Muscle of arm (tissue), 14 donors: ENCODE measurements at places on chromosomes 12 and 14.

- no peak for DNase-seq
These were observed 353.7 kb downstream of the LRIG3 start for GRCh38 chr12:58566599-58566998.

DNA sequence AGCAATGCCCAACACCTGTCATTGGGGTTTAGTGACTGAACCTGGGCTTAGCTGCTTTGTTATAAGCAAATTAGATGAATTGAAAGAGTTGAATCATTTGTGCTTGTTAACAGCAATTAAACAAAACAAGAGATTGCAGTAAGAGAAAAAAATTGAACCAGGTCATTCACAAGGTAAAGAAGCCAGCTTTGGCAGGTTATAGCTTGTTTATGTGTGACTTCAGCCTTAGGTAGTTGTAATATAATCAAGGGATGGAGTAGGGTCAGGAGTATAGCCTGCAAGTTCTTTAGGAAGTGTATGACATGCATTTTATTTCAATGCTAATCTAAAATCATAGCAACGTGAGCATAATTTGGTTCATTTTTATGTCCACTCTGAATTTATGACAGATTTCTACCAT is 63.4 kb upstream of the PLEKHG3 start:
- DNase-seq: no peak

- DNase-seq: no peak
These were observed 308.7 kb upstream of the ATP2B1 start for GRCh38 chr12:90017316-90017715.

GRCh38 chr14:58814466-58814865 is 176.7 kb downstream of the DACT1 start:
- no peak for DNase-seq

DNA sequence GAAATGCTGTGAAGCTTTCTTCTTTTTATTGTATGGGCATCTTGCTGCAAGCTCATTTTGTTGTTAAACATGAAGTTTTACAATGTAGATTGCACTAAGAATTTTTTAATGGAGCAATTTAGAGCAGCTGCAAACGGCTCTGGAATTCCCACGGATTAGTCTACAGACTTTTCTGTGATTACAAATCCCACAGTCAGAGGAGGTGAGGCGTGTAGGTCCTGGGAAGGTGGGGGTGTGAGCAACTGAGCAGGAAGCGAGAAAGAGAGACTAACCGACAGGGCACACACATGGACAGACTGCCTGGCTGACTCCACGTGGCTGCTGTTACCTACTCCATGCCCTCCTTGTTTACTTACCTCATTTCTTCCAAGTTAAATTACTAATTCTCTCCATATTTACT is 348.5 kb downstream of the NPAS3 start:
- no peak for DNase-seq

- no peak for DNase-seq
These were observed 117.7 kb upstream of the RPL10L start for GRCh38 chr14:46769292-46769691.

DNA sequence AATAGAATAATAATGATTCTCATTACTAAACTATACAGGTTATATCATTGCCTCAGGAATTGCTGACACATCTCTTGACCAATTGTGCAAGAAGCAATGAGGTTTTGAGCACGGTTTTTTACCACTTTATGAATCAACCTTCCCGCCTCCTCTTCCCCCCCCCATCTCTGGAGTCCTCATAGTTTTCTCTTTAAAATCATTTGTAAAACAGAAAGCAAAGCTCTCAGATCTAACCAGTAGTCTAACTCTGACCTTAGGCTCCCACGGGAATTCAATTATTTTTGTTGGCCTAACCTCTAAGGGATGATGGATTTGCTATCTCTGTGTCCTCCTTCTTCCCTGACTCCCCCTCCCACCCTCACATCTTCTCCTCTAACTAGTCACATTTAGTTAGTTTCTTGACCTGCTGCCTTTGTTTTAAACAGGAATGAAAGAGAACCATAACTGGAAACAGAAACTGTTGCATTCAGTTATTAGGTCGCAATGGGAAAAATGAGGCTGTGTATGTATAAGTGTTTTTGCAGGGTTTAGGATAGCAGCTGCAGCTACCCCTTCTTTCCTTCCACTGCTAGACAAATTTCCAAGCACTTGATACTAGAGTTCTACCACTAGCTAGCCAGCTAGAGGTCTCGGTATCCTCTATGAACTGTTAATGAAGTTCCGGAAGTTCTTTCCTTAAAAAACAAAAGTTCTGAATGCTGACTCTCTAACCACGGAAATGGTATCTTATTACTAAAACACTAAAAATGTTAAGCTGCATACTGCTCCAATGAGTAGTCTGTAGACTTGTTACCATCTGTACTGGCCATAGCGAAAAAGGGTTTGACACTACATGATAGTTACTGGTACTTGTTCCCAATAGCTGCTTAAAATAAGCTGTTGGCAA is 65.4 kb downstream of the TAOK3 start:
- peak; percentile 7 for DNase-seq

- DNase-seq: no peak
These were observed 129.8 kb upstream of the KRR1 start for GRCh38 chr12:75641031-75641780.

DNA sequence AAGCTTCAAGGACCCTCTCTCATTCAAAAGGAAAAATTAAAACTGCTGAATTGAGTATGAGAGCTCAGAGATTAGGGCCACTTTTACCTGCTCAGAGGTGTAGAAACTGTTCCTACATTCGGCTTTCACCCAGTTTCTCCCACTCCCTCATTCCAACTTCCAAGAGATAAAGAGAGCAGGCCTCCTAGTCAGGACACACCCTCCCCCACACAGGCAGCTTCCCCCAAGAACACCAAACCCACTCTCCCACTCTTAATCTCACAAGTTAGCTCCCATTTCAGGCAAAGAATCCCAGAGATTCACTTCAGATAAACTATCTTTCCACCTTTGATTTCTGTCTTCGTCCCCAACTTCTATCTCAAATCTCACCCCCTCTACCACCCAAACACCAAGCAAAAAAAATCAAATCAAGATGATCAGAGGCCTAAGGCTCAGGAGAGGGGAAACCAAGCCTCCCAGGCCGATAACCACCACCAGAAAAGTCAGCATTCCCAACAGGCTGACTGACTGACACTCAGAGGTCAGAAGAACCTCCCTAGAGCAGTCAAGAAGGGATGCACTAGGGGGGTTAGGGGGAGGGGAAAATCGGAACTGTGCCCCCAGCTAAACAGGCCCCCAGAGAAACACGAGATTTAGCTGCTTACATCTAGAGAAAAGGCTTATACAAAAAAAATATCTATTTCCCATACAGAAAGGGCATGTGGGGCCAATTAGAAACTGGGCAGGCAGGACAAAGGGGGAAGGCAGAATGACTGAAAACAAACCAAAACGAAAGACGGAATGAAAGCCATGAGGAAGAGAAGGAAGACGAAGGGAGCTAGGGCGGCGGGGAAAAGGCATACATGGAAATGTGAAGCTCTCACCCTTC is 13.2 kb upstream of the CDH24 start:
- DNase-seq: no peak

DNA sequence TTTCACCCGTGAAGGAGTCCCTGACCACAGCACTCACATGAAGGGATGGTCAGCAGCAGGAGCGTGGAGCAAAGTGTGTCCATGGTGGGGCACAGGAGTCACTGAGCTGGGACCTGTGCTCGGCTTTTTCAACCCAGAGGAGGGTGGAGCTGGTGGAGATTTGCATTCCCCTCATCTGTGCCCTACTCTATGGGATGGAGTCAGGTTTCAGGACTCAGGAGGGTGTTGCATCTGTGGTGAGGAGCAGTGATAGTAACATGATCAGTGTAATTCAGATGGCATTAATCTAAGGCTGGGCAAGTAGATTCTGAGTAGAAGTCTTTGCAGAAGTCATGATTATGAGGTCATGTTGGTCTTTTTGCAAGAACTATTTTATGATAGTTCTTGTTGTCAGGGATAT is 511.9 kb downstream of the TMEM121 start:
- DNase-seq: no peak

DNA sequence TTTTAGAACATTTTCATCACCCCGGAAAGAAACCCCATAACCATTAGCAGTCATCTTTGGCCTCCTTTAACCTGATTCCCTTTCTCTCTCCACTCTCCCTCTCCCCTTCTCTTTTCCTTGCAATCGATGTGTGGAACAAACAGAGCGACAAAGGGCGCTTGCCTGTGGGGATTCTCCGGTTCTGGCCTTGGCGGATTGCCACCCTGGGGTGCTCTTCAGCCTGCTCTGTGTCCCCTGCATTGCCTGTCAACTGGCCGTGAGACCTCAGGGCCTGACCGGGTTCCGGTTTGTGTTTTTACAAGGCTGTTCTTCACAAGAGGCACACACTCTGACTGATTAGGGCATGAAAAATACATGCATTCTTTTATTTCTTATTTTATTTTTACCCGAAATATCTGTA is 27.8 kb downstream of the LRTM2 start:
- no peak for DNase-seq

- DNase-seq: peak; percentile 52
These were observed 112.5 kb downstream of the PRKD1 start for GRCh38 chr14:29815016-29815674.

DNA sequence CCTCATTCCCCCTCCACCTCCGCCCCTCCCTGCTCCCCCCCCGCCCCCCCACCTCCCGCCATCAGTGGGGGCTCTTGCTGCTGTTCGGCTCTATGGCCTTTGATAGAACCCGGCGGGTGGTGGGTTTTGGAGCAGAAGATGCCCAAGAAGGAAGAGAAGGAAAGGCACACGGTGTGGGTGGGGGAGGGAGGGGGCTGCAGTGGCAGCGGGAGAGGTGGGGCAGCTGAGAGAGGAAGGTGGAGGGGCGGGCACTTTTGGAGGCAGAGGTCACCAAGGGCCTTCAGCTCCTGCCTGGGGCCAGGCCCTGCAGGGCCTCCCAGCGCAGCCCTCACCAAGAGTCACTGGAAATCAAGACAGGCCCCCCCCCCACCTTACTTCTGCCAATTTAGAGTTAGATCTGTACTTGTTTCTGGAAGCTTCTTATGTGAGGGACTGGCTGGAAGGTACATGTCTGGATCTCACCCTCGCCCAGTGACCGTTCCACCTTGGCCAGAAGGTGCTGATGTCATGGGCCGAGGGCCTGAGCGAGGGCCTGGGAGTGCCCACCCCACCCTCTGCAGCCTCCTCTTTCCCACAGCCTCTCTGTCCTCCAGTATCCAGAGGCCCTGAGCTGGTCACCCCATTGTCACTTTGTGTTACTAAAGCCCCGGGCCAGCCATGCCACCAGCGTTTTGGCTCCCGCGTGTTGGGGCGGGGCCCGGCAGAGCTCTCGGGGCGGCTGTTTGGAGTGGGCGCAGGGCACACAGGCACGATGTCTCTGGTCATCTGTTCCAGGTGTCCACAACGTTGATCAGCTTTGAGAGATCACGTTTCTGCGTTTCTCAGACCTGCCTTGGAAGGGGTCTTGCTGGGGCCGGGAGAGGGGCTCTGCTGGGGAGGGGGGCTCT is 153.9 kb downstream of the KIF26A start:
- DNase-seq: no peak

DNA sequence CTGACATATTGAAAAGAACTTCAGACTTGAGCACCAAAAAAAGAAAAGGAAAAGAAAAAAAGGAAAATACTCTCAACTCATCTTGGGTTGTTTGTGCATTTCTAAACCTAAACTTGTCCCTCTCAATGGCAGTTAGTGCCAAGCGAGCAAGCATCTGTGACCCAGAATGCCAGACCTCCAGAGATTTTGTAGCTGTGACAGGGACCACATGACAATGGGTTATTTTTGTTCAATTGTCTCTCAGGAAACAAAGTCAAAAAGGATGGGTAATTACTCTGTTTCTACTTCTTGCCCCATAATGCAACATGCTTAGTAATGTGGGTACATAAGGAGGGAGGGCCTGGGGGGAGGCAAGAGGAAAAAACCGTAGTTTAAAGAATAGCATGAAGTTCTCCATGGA is 285.7 kb upstream of the RTL1 start:
- DNase-seq: no peak

DNA sequence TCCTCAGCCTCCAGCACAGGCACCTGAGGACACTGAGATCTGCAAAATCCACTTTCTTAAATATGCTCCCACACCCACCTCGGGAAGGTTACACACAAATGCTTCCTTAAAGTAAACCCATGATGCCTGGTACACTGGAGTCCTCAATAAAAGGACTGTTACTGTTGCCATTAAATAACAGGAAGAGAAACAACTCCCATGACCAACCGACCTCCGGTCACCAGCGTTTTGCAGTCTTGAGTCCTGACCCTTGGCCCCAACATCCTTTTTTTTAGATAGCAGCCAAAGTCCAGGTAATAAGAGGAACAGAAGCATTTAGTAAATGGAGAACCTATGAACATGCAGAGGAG is 42.4 kb downstream of the ITPK1 start:
- DNase-seq: no peak
